HT1080 (cell line): ENCODE measurements at places on chromosomes 2 and 18. TPM values are rescaled to one million over a fixed set of nuclear protein-coding genes. Genes with fewer than 3 reads are reported as not detected.

TRIM54 gene
- 0.13 and 1.2 TPM in 2 replicates for total RNA-seq

LAMA1 gene
- total RNA-seq: 12.2 and 12.6 TPM in 2 replicates

DNMT3A gene
- 3.3 and 4.3 TPM in 2 replicates for total RNA-seq

ERICH2 gene
- total RNA-seq: not detected in 2 replicates

QPCT gene
- total RNA-seq: 0.26 TPM in 1 of 2 replicates, not detected in the other

FMNL2 gene
- total RNA-seq: 40.1 and 42.6 TPM in 2 replicates

ZNF521 gene
- total RNA-seq: 17.5 and 19.9 TPM in 2 replicates

ACADL gene
- not detected in 2 replicates for total RNA-seq

KCNIP3 gene
- 0.71 and 1.6 TPM in 2 replicates for total RNA-seq

TCF4 gene
- 11.5 and 14.7 TPM in 2 replicates for total RNA-seq

HS6ST1 gene
- 26.7 and 29.0 TPM in 2 replicates for total RNA-seq

UGT1A8 gene
- total RNA-seq: not detected in 2 replicates

AKAIN1 gene
- not detected in 2 replicates for total RNA-seq

HOXD8 gene
- total RNA-seq: 8.9 and 9.5 TPM in 2 replicates

GAL3ST2 gene
- total RNA-seq: not detected in 2 replicates

ASXL3 gene
- total RNA-seq: 0.13 TPM in 1 of 2 replicates, not detected in the other

GALNT13 gene
- total RNA-seq: 0.21 and 0.33 TPM in 2 replicates

KCNG2 gene
- total RNA-seq: not detected in 2 replicates

SLC8A1 gene
- total RNA-seq: 8.3 and 8.8 TPM in 2 replicates

GALM gene
- not detected in 2 replicates for total RNA-seq

RNU2-63P gene
- total RNA-seq: 78.3 and 129 TPM in 2 replicates
